ENCODE measurements at places on chromosomes 7 and 10.

DNA sequence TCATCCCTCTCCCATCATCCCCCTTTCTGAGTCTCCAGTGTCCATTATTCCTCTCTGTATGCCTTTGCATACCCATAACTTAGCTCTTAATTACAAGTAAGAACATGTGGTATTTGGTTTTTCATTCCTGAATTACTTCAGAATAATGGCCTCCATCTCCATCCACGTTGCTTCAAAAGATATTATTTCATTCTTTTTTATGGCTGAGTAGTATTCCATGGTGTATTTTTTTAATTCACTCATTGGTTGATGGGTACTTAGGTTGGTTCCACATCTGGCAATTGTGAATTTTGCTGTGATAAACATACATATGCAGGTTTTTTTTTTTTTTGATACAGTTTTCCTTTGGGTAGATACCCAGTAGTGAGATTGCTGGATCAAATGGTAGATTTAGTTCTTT lies 40.4 kb downstream of the CCSER2 start:
- no peak for DNase-seq

- no peak for DNase-seq
Observed at GRCh38 chr7:111667488-111667887, 105.2 kb upstream of the IMMP2L start.

GRCh38 chr7:130877236-130877990 lies 143.4 kb upstream of the KLF14 start:
- no peak for DNase-seq

DNA sequence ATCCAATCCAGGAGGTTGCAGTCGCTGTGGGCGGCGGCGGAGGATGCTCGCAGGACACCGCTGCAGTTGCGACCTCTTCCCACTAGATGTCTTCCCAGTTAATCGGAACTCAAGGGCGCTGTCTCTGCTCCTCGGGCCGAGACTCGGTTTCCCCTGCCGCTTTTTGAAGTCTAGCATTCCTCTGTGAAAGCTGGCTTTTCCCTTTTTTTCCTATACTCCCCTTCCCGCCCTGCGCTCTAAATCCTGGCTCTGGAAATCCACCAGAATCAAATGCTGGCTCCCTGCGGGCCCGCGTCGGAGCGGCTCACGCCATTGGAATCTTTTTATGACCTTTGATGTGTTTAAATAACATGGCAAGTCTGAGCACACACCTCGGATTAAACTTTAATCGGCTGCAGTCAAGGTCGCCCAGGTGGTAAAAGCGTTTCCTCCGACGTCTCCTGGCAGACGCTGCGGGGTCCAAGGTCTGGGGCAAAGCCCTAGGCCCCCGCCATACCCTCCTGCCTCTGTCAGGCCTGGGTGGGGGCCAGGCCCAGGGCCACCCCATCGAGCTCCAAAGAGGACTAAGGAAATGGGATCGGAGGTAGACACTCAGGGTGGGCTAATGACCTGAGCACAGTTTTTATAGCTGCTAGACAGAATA lies 10.7 kb upstream of the HOXA13 start:
- peak; percentile 53 for DNase-seq

- DNase-seq, result no peak
Observed at GRCh38 chr10:102831322-102832071, 5.7 kb downstream of the CYP17A1 start.

GRCh38 chr7:47807756-47808155 lies 140.5 kb downstream of the PKD1L1 start:
- no peak for DNase-seq
